CD4-positive, CD25-positive, alpha-beta regulatory T cell (primary cell): ENCODE measurements at places on chromosomes 4 and X.

DNA sequence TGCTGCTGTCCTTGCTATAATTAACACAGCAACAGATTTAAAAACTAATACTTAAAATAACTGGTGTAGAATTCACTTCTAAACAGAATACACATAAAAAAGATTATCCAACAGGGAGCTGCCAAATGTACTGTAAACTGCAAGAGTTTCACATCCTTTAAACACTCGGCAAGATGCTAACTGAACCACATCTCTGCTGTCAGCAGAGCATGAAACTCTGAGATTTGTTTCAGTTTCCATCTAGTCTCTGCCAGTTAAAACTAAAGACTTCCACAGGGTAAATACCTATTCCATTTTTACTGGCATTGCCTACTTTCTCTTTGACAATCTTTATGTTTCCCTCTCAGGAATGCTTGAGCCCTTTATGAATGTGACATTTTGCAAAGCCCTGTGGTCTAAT is 127.7 kb downstream of the SLC7A11 start:
- DNase-seq, result no peak
- H3K4me3 ChIP-seq, result no peak overlapping the region

DNA sequence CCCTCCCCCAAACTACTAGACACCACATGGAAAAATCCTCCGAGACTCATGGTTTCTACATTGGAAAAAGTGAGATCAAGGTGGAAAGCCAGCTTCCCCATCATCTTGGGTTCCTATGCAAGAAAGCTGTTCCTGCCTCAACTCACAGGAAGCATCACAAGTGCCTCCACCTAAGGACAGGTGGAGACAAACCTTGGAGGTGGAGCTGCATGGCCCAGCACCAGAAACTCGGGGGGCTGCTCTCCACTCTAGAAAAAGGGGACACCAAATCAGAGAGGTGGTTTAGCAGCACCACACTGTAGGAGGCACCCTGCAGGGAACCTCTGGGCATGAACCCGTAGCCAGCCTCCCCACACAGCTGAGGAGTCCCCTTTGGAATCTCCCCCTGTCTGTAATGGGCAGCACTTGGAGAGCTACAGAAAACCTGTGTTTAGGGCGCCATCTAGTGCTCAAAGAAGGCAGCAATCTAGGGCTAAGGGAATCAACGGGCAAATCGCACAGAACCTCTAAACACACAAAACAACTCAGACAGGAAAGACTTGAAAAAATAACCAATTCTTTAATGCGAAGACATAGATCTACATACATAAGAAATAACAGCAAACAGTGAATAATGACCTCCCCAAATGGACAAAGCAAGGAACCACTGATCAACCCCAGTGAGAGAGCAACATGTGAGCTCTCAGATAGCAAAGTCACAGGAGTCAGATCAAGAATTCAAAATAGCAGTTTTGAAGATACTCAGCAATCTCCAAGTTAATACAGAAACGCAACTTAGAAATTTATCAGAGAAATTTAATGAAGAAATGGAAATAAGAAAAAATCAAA is 37.0 kb upstream of the ZBTB33 start:
- DNase-seq, result peak; percentile 71
- no peak overlapping the region for H3K27ac ChIP-seq
- H3K27me3 ChIP-seq, result no peaks in the 10 kb centered on the region
- H3K36me3 ChIP-seq, result no peaks in the 10 kb centered on the region

GRCh38 chr4:25663781-25664180 is 8.1 kb downstream of the SLC34A2 start:
- H3K4me3 ChIP-seq, result no peak overlapping the region
- no peaks in the 10 kb centered on the region for H3K36me3 ChIP-seq
- no peaks in the 10 kb centered on the region for H3K4me1 ChIP-seq
- no peak overlapping the region for H3K27ac ChIP-seq
- H3K27me3 ChIP-seq, result no peaks in the 10 kb centered on the region
- DNase-seq, result no peak

GRCh38 chr4:87406462-87406861 is 15.5 kb upstream of the HSD17B11 start:
- peaks cover 8% of the 10 kb centered on the region for H3K27me3 ChIP-seq
- H3K27ac ChIP-seq, result no peak overlapping the region
- no peak for DNase-seq
- peaks cover 4% of the 10 kb centered on the region for H3K4me1 ChIP-seq
- no peaks in the 10 kb centered on the region for H3K36me3 ChIP-seq
- H3K4me3 ChIP-seq, result peak overlapping the region; percentile 10

DNA sequence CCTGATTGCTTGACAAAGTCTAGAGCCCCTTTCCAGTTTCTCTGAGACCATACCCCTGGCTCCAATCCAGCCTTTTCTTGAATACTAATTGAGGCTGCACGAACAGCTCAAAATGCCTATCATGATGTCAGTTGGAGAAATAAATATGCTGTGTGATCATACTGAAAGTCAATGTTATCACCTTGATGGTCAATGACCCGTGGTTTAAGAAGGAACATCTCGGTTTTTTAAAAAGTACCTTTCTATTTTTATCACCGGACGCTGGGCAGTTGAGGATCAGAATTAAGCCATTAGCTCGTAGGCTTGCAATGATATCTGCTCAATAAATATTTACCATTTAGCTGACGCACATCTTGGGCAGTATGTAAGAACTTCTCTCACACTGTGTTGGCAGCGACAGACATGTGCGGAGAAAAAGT is 852 bp upstream of the WDR44 start:
- H3K27ac ChIP-seq, result peak overlapping the region; percentile 82
- DNase-seq, result no peak

DNA sequence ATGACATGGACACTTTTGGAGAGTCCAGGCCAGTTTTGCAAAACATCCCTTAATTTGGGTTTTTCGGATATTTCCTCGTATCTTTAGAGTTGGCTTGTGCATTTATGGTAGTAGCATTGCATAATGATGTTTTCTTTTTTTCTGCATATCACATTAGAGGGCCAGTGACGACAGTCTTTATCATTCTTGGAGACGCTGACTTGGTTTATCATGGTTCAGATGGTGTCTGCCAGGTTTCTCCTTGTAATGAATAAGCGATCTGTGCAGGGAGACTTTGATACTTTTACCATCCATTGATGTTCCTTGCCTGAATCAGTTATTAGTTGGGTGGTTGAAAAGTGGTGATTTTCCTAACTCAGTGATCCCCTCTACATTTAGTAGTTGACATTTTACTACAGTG is 46.6 kb downstream of the KIAA0232 start:
- H3K36me3 ChIP-seq, result peaks cover 56% of the 10 kb centered on the region
- H3K4me1 ChIP-seq, result no peaks in the 10 kb centered on the region
- H3K27me3 ChIP-seq, result no peaks in the 10 kb centered on the region
- no peak overlapping the region for H3K4me3 ChIP-seq

DNA sequence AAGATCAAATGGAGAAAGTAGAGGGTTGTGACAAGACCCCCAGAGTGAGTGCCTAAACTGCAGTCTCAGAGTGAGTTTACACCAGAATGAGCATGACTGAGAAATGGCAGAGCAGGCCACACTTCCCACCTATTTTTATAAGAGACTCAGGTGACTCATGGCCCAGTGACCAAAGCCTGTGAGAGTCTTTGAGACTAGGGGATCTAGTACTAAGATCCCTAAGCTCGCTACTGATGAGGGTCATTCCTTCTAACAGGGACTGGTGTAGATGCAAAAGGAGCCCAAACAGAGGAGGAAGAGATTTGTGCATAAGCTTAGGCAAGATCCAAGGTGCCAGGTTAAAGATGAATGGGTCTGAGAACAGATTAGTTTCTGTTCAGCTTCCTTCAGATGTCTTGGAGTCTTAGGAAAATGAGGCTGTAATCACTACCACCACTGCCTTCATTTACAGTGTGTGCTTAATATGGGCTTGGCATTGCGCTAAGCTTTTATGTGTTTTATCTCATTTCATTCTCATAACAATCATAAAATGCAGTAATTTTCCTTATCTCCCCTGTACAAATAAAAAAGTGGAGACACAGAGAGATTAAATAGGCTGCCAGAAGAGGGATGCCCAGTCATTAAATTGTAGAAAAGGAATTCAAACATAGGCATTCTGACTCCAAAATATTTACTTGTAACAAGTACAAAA is 62.8 kb downstream of the RWDD4 start:
- no peak overlapping the region for H3K4me3 ChIP-seq
- no peaks in the 10 kb centered on the region for H3K4me1 ChIP-seq
- DNase-seq, result no peak
- no peak overlapping the region for H3K27ac ChIP-seq

DNA sequence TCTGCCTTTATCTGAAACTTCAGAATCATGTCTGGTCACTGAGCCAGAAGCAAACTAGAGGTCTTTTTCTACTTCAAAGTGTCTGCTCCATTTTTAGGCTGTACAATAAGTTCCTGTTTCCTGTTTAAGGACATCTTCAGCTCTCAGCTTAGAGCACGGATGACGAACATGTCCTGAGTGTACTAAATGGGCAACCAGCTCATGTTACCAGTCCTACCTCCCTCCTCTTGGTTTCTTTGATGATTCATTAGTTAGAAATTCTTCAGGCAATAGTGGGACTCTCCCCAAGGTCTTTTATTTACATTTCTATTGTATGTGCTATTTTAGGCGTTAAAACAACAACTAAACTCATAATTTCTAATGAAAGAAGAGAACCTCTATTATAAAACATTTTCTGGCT is 58.0 kb downstream of the ENPEP start:
- H3K4me1 ChIP-seq, result no peaks in the 10 kb centered on the region
- H3K4me3 ChIP-seq, result no peak overlapping the region
- H3K27ac ChIP-seq, result no peak overlapping the region
- DNase-seq, result no peak
- no peaks in the 10 kb centered on the region for H3K36me3 ChIP-seq

- H3K27me3 ChIP-seq, result peaks cover 2% of the 10 kb centered on the region
- H3K4me3 ChIP-seq, result no peak overlapping the region
- H3K4me1 ChIP-seq, result peaks cover 6% of the 10 kb centered on the region
- DNase-seq, result no peak
These were observed 3.3 kb upstream of the DUSP9 start for GRCh38 chrX:153643431-153644351.

DNA sequence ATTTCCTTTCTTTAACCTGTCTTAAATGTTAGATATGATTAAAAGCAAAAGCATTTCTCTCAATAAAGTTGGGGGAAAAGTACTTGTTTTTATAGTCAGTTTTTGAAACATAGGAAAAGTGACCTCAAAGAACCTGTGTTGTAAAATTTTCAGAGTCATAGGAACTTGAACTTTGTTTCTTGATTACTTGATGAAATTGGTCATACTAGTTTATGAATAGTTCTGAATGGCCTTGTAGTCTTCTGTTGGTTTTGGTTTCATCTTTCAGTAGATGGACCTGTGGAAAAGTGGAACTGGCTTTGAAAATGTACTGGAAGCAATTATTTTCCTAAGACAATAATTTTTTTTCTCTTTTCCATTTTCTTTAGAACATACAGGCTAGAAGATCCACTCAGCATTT is 222.2 kb upstream of the NUDT6 start:
- H3K4me1 ChIP-seq, result no peaks in the 10 kb centered on the region
- H3K4me3 ChIP-seq, result no peak overlapping the region
- no peak for DNase-seq
- H3K36me3 ChIP-seq, result no peaks in the 10 kb centered on the region
- no peak overlapping the region for H3K27ac ChIP-seq

- no peak for DNase-seq
- H3K36me3 ChIP-seq, result no peaks in the 10 kb centered on the region
- peaks cover 11% of the 10 kb centered on the region for H3K27me3 ChIP-seq
- H3K27ac ChIP-seq, result no peak overlapping the region
- no peak overlapping the region for H3K4me3 ChIP-seq
These were observed 11.3 kb upstream of the SPCS3 start for GRCh38 chr4:176308441-176308840.

GRCh38 chr4:96407225-96407624 is 567.3 kb downstream of the PDHA2 start:
- H3K36me3 ChIP-seq, result no peaks in the 10 kb centered on the region
- H3K4me3 ChIP-seq, result no peak overlapping the region
- no peak for DNase-seq

GRCh38 chr4:185886832-185887524 is 75.0 kb upstream of the SORBS2 start:
- no peaks in the 10 kb centered on the region for H3K4me1 ChIP-seq
- H3K4me3 ChIP-seq, result no peak overlapping the region
- no peaks in the 10 kb centered on the region for H3K36me3 ChIP-seq

DNA sequence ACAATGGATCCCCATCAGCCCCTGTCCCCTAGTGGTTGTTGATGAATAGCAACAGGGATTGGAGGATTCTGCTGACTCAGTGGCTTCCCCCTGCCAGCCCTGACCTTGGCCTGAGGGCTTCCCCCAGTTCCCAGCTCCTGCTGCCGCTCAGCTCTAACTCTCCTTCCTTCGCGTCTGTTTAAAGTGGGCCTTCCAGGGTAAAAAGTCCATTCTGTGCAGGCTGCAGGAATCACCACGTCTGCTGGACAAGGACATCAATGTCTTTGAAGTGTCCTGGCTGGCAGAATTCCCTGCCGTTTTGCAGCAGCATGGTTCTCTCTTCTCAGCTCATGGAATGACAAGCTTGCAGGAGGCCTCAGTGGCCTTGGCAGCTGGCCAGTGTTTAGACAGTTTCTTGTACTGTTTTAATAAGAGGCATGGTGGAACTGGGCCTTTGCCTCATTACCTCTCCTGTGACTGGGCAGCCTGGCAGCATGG is 152.5 kb upstream of the STX18 start:
- H3K27ac ChIP-seq, result no peak overlapping the region
- no peaks in the 10 kb centered on the region for H3K36me3 ChIP-seq
- no peaks in the 10 kb centered on the region for H3K4me1 ChIP-seq
- no peaks in the 10 kb centered on the region for H3K27me3 ChIP-seq

DNA sequence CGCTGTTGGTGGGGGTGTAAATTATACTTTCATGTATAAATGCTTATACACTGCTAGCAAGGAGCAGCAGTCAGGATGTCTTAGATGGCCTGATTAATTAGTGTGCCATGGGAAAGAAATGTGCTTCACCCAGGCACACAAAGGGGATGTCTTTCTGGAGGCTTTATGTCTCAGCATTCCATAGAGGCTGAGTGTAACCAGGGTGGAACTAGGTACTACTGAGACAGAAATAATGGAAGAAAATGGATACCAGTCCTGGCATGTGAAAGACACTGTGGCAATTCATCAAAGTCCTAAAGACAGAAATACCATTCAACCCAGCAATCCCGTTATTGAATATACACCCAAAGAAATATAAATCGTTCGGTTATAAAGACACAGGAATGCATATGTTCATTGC is 52.5 kb downstream of the PF4 start:
- no peak overlapping the region for H3K27ac ChIP-seq
- DNase-seq, result no peak
- H3K4me3 ChIP-seq, result no peak overlapping the region

DNA sequence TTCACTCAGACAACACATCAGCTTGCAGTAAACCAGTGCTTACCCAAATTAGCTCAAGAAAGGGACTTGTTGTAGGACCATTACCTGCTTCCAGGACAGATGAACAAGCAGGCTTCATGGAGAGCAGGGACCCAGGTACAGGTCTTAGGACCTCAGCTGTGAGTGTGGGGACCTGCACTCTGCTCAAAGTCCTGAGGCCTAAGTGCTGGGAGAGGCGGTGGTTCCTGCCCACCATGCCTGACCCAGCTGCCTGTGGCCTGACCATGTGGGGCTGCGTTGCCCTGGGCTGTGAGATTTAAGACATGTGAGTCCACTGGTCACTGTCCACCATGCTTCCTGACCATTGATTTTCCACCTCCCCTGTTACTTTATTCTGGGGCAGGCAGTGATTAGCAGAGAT is 140.2 kb downstream of the DCLK2 start:
- no peaks in the 10 kb centered on the region for H3K4me1 ChIP-seq
- H3K4me3 ChIP-seq, result no peak overlapping the region
- H3K27ac ChIP-seq, result no peak overlapping the region
- no peak for DNase-seq
- no peaks in the 10 kb centered on the region for H3K36me3 ChIP-seq
- no peaks in the 10 kb centered on the region for H3K27me3 ChIP-seq

GRCh38 chr4:12145106-12145505 is 716.4 kb upstream of the HS3ST1 start:
- no peak for DNase-seq
- no peaks in the 10 kb centered on the region for H3K36me3 ChIP-seq
- no peak overlapping the region for H3K4me3 ChIP-seq
- no peak overlapping the region for H3K27ac ChIP-seq
- no peaks in the 10 kb centered on the region for H3K27me3 ChIP-seq
